H9 (cell line): ENCODE measurements at places on chromosomes 3 and 15. TPM values are rescaled to one million over a fixed set of nuclear protein-coding genes. Genes with fewer than 3 reads are reported as not detected.

DNA sequence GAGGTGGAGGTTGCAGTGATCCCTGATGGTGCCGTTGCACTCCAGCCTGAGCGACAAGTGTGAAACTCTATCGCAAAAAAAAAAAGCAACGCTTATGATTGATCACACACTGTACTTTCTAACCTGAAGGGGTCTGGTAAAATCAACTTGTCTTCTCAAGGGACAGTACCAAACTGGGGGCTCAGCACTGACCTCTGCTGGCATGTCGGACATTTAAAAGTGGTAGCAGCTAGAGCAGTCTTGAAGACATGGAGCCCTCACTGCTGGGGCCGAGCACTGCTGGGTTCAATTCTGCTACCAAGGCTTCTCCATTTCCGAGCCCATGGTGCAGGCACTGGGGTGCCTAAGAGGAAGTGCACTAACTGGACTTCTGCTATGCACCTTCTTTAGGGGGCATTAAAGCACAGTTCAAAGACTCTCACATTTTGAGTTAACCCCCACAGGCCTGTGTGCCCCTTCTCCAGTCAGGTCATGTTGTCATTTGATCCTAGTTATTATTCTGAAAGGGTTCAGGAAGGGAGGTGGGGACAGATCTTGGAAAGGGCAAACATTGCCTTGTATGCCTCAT is 26.4 kb upstream of the LAMP3 start:
- DNase-seq = peak; percentile 71

- DNase-seq = no peak
Measured at GRCh38 chr3:126266291-126266840, 86.0 kb upstream of the ALDH1L1 start.

- DNase-seq = no peak
Measured at GRCh38 chr15:65873256-65873655, 4.0 kb downstream of the RAB11A start.

- no peak for DNase-seq
Measured at GRCh38 chr3:74532446-74532845, 82.0 kb downstream of the CNTN3 start.

- no peak for DNase-seq
Measured at GRCh38 chr15:50312636-50313035, 42.4 kb downstream of the GABPB1 start.

DNA sequence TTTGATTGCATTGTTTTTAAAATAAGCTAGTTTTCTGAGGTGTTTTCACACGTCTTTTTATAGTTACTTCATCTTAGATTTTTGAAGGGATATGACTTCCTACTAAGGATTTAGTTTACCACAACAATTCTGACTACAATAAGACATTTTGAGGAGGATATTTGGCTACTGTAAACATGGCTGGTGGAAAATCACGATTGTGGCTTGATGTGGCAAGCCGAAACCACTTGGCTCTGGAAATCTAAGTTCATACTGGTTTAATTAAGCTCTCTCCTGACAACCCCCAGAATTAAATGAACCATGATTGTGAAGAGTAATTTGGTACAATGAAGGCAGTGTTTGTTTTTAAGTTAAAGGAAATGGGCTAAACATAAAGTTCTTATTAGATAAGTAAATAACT is 30.8 kb downstream of the ST3GAL6 start:
- no peak for DNase-seq

GRCh38 chr3:49539659-49540560 is 14.4 kb upstream of the BSN start:
- peak; percentile 93 for DNase-seq

GRCh38 chr3:150033721-150034120 is 63.0 kb upstream of the PFN2 start:
- no peak for DNase-seq

DNA sequence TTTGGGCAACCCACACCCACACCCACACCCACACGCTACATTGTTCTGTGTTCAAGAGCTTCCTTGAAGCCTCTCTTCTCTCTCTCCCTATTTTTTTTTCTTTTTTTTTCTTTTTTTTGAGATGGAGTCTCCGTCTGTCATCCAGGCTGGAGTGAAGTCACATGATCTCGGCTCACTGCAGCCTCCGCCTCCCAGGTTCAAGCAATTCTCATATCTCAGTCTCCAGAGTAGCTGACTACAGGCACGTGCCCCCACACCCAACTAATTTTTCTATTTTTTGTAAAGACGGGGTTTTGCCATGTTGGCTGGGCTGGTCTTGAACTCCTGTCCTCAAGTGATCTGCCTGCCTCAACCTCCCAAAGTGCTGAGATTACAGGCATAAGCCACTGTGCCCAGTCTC is 271.1 kb downstream of the SHQ1 start:
- DNase-seq = no peak

DNA sequence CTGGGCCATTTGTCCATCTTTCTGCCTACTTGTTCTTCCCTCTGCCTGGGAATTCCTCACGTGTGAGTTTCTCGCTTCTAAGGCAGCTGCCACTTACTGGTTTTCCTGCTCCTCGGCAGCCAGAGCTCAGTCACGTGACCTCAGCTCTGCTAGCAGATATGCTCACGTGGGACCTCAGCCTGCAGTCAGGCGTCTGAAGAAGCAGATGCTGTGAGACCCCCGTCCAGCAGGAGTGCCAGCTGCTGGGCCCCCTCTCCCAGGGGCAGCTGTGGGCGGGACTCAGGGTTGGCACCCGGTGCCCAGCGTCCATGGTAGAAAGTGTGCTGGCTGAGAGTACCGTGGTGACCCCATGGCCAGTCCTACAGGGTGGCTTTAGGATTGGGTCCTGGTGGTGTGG is 161.3 kb upstream of the TLE3 start:
- no peak for DNase-seq

DNA sequence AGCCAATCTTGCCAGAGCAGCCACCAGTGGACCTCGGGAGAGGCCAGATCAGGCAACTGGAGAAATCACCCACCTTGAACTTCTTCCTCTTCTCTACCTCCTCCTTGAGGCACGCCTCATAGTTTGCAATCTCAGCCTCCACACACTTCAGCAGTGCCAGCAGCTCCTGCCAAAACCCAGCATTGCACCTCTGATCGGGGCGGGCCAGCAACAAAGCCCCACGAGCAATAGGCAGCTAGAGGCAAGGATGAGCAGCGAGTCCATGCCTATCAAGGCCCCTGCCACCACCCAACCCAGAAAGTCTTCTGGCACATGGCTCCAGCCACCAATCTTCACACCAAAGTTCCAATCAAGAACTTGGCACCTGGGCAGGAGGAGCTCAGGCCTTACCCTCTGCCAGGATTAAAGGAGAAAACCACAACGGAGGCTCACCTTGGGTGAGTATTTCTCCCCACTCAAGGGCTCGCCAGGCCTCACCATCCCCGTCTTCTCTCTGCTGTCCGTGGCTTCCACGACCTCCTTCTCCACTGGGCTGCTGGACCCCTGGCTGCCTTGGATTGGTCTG is 42.1 kb downstream of the SEMA3G start:
- DNase-seq = no peak

GRCh38 chr3:46215810-46216414 is 7.8 kb upstream of the CCR1 start:
- DNase-seq = no peak

GRCh38 chr3:55873523-55874254 is 386.6 kb upstream of the WNT5A start:
- no peak for DNase-seq

DNA sequence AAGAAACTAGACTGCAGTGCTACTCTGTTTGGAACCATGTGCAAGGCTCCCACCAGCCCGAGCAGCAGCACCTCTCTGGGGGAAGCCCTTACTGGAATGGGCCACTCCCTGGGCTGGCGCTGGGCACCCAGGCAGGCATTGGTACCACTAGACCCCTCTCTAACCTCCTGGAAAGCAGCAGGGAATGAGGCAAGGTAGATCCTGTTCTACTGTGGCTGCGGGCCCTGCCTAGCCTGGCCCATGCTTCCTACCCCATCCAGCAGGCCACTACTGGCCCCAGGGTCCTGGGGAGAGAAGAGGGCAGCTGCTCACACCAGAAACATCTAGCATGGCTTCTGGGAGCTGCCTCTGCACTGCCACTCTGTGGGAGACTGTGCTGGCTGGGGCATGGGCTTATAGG is 44.8 kb downstream of the MESD start:
- DNase-seq = no peak

- no peak for DNase-seq
Measured at GRCh38 chr15:70535071-70535954, 228.0 kb downstream of the UACA start.

- no peak for DNase-seq
Measured at GRCh38 chr3:133893683-133894352, 1.9 kb downstream of the RAB6B start.

GRCh38 chr3:45198264-45199260 is 27.5 kb downstream of the TMEM158 start:
- no peak for DNase-seq

The GP5 gene
- total RNA-seq = not detected in 2 replicates

The GRK7 gene
- not detected in 2 replicates for total RNA-seq

The SH2D7 gene
- not detected in 2 replicates for total RNA-seq

The CCR8 gene
- 0.31 and 0.64 TPM in 2 replicates for total RNA-seq

The LTF gene
- total RNA-seq = not detected in 2 replicates

The GOLGA8G gene
- total RNA-seq = not detected in 2 replicates

The PPP4R2 gene
- 123 and 132 TPM in 2 replicates for total RNA-seq
